Kidney (tissue), 22 donors: ENCODE measurements at places on chromosomes 5 and 9.

GRCh38 chr9:21028466-21028865 is 3.0 kb downstream of the HACD4 start:
- H3K27ac ChIP-seq = no peak overlapping the region
- no peaks in the 10 kb centered on the region for H3K36me3 ChIP-seq
- H3K4me3 ChIP-seq = no peak overlapping the region
- H3K4me1 ChIP-seq = no peaks in the 10 kb centered on the region
- DNase-seq = no peak

GRCh38 chr5:32812399-32812798 is 101.3 kb downstream of the NPR3 start:
- no peaks in the 10 kb centered on the region for H3K36me3 ChIP-seq
- no peaks in the 10 kb centered on the region for H3K27me3 ChIP-seq
- no peak for DNase-seq
- no peak overlapping the region for H3K27ac ChIP-seq

- no peaks in the 10 kb centered on the region for H3K36me3 ChIP-seq
- no peak overlapping the region for H3K4me3 ChIP-seq
- no peak for DNase-seq
- no peak overlapping the region for H3K27ac ChIP-seq
These were observed 109.5 kb downstream of the C9orf50 start for GRCh38 chr9:129511285-129511900.

DNA sequence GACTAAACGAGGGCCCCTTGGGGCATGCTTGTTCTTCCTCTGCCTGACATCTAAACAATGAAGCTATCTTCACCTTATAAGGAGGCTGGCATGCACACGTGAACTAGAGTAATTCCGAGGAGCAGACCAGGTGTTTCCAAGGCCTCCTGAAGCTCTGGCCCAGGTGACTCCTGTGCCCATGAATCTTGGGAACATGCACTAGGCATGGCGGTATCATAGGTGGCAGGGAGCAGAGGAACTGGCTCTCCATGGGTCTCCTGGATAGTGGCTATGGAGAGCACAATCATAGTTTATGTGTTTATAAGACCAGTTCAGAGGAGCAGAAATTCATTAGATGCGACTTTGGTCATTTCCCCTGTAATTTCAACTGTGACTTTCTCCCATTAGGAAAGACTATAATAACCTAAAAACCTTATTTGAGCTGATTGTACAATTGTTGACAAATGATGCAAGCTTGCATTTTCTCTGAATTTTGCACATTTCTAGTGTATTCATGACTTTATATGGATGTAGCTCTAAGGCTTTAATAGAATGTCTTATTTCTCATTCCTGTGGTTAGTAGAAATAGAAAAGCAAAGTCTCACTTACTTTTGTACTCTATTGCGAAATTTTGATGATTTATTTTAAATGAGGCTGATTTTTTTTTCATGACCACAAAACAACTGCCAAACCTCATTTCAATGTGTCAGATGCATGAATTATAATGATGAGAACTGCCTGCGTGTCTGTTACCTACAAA is 135.3 kb upstream of the RPS23 start:
- no peaks in the 10 kb centered on the region for H3K27me3 ChIP-seq
- H3K36me3 ChIP-seq = no peaks in the 10 kb centered on the region
- peak overlapping the region; percentile 86 for H3K27ac ChIP-seq

- peaks cover 15% of the 10 kb centered on the region for H3K4me1 ChIP-seq
- no peak overlapping the region for H3K4me3 ChIP-seq
- no peaks in the 10 kb centered on the region for H3K36me3 ChIP-seq
- H3K27ac ChIP-seq = no peak overlapping the region
These were observed 522.7 kb upstream of the CLINT1 start for GRCh38 chr5:158381614-158382160.
